ENCODE measurements at places on chromosomes 12 and 14.

GRCh38 chr12:92539110-92539749 is 163.6 kb upstream of the PLEKHG7 start:
- DNase-seq = peak; percentile 51

DNA sequence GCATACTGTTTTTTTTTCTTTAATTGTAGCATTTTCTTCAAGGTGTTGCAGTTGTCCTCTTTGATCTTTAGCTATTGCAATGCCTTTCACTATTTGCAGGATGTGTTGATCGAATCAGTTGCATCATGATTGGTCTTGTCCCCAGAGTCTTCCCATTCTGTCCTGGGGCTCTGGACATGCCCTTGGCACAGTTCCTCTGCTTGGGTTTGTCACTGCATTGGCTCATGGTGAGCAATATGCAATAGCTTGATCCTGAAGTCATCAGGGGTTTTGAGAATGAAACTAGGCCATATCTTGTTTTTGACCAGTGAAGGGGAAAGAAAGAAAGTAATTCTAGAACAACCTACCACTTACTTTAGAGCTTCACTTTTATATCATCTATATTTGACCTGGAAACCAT is 281.5 kb downstream of the TMEM117 start:
- no peak for DNase-seq

GRCh38 chr12:112906712-112907414 is at the start of gene OAS1:
Gene OAS1 (plus strand): TSS chr12:112906962. CDS start chr12:112907040, 78 bp downstream.
- peak; percentile 51 for DNase-seq

DNA sequence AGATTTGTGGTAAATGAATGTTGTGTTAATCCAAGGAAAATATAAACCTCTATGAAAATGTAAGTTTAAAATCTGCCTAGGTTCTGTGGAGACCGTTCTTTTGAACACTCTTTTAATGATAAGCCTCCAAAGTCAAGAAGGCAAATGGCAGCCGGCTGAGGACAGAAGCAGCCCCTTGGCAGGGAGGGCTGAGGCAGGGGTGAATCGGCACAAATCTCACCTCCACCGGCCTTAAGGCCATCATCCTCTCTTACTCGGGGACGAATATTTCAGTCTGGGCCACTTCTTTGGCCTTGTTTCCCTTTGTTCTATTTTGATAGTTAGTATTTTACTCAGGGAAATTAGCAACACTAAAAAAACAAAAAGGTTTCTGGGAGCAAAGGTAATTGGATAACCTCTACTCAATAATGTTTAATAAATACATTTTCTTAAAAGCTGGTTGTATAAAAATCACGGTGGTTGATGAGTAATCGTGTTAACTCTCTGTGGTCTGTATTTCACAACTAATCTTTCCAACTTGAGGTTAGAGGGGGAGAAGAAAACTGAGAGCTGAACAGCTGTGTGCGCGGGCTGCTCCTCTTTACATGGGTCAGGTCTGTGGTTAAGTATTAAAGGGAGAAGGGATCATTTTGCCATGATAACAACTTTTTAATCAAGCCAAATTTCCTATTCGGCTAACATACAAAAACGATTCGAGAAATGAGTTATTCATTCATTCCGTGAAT is 18.6 kb downstream of the LGMN start:
- DNase-seq = no peak

DNA sequence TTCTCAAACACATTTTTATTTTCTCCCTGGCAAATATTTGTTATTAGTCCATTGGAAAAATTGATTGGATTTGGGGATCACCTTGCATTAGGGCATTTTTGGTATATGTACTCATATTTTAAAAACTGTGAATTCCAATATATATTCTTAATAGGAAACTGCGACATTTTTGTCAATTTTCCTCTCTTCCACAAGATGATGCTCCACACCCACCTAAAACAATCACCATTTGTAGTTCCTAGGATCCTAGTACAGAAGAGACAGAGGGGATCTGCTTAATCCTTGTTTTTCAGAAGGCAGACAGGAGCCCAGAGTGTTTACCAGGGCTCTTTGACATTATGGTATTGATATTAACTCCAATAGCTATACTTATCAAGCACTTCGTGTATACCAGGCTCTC is 22.8 kb upstream of the OASL start:
- no peak for DNase-seq

DNA sequence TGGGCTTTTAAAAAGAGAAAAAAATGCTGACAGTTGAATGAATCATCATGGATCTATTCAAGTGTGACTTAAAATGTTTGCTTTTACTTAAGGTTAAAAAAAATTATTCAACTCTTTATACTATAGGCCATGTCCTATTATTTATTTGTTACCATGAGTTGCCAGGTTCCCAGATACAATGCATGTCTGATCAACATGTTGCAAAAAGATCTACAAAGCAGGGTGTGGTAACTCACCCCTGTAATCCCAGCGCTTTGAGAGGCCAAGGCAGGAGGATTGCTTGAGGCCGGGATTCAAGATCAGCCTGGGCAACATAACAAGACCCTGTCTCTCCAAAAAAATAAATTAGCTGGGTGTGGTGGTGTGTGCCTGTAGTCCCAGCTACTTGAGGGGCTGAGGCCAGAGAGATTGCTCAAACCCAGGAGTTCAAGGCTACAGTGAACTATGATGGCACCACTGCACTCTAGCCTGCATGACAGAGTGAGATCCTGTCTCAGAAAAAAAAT is 460.8 kb downstream of the BCAT1 start:
- no peak for DNase-seq
